Hematopoietic multipotent progenitor cell treated with erythropoietin and hydrocortisone succinate and interleukin-3 and kit ligand, for 17 days (in vitro differentiated cells): ENCODE measurements at places on chromosomes 2 and 18.

DNA sequence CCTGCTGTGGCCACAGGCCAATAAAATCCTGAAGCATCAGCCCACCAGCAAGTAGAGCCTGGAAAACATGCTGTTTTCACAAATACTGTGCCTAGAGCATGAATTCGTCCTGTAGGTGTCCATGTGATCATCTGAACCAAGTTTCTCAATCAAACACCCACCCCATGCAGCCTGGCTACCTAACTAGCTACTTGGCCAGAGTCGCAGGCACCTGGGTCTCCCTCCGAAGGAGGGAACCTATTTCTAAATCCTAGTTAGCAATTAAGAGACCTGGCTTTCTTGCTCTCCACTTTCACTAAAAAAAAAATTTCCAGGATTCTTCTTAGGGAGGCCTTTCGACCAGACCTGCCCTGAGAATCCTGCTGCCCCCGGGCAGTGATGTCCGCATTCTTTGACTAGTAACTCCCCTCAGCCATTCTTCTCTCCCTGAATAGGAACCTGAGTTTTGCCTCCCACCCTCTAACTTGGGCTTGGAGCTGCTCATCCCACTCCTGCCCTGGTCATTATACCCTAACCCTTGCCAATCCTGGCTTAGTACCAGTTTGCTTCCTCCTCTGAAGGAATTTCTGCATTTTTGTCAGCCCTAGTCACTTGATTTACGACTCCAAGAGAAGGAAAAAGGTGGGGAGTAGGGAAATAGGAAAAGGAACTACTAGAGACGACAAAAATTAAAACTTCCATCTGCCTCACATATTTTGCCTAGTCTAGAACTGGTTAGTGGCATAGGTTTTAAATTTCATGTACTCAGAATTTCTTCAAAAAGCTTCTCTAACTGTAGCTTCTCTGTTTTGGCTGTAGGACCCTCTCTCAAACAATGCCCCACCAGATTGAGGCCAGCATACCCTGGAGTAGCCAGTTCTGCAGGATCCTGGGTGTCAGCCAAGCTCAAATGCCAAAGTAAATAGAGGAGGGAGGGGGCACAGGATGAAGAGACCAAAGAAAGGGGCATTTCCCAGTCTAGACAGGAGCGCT is 25.4 kb upstream of the TANK start:
- no peak for DNase-seq

DNA sequence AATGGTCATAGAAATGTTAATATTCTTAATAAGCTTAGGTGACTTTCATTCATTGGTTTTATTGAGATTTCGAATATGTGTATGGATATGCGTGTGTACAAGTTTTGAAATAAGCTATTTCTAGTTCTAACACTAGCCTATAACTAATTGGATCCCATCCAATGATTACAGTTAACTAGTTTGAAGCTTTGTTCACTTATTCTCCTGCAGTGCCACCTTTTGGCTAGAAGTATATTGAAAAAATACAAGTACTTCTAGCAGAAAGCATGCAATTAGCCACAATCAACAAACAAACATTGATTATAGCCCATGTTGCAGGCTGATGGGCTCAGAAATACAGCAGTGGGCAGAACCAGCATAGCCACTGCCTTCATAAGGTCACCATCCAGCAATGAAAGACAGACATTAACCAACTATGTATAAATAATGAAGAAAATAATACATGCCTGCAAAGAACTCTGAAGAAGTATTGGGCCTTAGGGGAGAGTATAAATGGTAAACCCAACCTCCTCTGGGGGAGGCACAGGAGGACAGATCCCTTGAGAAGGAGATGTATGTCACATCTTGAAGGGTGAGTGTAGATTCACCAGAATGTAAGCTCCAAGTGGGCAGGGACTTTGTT is 5.1 kb upstream of the PIEZO2 start:
- peak; percentile 17 for DNase-seq

DNA sequence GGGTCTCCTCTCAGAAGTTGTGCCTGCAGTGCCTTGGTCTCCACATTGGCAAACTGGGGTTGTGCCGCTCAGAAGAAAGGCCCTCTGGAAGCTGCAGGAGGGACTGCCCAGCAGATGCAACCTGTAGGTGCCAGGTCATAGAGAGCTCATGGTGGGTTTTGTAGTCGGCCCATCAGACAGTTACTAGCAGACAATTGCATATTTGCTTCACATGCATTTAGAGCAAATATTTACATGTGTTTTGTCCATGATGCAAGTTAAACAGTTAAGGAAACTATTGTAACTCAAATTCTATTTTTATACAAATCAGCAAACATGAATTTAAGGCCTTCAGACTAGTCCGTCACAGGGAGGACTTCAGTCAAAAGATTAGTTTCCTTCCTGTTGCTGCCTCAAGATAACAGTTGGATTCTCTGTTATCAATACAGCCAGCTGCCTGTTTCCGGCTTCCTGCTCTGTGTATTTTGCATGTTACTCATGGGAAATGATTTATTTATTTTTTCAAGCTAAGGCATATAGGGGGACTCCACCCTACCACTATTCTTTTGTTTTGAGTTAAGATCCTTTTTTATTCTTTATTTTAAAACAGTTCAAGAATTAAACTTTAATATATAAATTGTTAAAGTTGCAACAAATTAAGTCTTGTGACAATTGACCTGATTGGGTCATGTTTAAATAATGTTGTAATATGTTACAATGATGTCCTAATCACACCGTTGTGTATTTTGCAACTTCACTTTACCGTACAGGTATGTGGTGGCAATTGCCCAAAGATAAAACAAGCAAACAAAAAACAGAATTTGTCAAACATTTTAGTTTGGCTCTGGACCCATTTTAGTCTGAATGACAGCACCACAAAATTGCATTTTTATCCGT is 133.5 kb downstream of the SPTBN1 start:
- no peak for DNase-seq

- DNase-seq = no peak
These were observed 5.5 kb downstream of the COPS9 start for GRCh38 chr2:240130393-240131195.

GRCh38 chr2:113376913-113377445 is 60.5 kb upstream of the ZNG1B start:
- no peak for DNase-seq

DNA sequence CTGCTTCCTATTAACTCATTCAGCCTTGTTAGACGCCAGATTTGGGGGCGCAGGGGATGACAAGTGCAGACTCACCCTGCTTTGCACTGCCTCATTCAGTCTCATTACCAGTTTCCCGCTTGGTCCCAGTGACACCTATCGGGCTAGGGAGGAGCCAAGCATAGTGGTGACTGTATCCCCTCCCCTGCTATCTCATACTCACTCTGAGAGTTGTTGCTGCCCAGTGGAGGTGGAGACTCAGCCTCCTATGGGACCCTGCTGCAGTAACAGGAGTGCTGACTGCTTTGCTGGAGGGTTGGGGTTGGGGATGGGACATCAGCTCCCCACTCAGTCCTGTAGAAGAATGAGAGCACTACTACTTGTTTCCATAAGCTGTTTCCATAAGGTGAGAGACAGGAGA is 21.3 kb upstream of the PIK3C3 start:
- DNase-seq = no peak

- DNase-seq = no peak
These were observed 129.7 kb upstream of the KCNH7 start for GRCh38 chr2:162968306-162968705.

DNA sequence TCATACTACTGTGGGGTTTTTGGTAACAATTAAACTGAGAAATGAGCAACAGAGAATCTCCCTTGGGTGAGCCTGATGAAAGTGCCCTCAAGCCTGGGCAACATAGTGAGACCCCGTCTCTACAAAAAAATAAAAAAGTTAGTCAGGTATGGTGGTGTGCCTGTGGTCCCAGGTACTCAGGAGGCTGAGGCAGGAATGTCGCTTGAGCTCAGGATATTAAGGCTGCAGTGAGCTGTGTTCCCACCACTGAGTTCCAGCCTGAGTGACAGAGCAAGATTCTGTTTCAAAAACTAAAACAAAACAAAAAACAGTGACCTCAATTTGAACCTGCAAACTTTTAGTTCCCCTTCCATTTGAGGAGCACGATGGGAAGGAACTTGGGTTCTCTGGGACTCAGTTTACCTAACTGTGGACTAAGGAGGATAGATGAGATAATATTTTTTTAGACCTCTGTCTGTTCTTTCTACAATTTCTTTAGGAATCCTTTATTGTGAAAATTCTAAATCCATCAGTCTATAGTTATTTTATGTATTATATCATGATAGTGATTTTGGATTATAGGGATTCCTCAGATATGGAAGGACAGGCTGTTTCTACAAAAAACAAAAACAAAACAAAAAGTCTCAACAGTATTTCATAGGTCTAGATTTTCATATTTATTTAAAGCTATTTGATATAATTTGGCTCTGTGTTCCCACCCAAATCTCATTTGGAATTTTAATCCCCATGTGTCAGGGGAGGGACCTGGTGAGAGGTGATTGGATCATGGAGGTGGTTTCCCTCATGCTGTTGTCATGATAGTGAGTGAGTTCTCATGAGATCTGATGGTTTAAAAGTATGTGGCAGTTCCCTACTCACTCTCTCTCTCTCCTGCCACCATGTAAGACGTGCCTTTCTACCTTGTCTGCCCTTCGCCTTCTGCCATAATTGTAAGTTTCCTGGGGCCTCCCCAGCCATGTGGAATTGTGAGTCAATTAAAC is 178.6 kb downstream of the MYCN start:
- DNase-seq = no peak

DNA sequence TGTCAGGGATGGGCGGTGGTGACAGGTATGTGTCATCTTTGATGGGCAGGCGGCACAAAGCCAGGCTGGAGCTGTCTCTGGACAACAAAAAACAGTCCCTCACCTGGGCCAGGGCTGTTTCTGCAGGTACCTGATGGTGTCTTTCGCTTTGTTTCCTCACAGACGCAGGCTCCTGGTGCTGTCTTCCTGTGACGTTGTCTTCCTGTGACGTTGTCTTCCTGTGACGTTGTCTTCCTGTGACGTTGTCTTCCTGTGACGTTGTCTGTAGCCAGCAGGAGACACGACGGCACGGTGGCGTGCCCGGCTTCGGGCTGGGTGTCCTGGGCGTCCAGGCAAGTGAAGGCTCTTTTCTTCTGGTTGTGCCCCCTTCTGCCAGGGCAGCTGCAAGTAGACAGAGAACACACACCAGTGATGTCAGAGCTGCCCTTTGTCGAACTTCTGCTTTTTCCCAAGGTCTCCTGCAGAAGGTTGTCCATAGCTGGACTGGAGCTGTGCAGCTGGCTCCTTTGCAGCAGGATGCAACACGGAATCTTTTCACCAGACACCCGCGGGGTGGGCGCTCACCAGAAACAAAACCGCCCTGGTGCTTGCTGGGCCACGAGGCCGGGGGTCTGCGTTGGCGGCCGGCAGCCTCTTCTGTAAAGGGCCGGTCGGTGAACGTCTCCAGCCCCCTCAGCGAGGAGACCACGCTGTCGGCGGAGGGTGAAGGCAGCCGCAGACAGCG is 21.1 kb downstream of the GPR35 start:
- DNase-seq = no peak

DNA sequence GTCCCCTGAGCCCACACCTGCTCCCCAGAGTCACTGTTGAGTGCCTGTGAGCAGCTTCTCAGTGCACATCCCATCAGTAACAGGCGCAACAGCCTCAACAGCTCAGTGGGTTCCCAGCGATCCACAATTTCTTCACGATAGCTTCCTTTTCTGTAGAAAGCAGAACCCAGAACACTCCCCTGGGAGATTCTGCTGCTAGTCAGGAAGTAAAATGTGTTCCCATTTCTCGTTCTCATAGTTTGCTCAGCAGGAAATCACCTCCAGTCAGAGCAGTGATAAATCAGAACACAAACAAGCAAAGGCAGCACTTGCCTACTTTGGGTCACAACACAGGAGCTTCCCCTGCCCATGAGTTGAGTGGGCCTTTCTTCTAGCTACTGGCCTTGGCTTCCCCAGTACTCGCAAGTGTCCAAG is 48.9 kb upstream of the ATG16L1 start:
- DNase-seq = no peak

- DNase-seq = no peak
These were observed 4.6 kb downstream of the PROC start for GRCh38 chr2:127422559-127423477.

DNA sequence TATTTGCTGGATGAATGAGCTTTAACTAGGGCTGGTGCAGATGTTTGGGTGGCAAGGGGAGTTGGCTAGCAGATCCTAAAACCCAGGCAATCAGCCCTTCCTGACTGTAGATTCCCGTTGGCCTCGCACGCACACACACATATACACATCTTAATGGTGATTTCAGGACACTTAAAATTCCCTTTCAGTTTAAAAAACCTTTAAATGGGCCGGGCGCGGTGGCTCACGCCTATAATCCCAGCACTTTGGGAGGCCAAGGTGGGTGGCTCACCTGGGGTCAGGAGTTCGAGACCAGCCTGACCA is 19.5 kb upstream of the MTCL1 start:
- no peak for DNase-seq

GRCh38 chr18:43170586-43170985 is 55.1 kb upstream of the RIT2 start:
- no peak for DNase-seq

GRCh38 chr2:24919506-24920097 is 435 bp downstream of the ADCY3 start:
- no peak for DNase-seq

GRCh38 chr2:53289309-53290006 is 478.1 kb upstream of the CHAC2 start:
- no peak for DNase-seq

DNA sequence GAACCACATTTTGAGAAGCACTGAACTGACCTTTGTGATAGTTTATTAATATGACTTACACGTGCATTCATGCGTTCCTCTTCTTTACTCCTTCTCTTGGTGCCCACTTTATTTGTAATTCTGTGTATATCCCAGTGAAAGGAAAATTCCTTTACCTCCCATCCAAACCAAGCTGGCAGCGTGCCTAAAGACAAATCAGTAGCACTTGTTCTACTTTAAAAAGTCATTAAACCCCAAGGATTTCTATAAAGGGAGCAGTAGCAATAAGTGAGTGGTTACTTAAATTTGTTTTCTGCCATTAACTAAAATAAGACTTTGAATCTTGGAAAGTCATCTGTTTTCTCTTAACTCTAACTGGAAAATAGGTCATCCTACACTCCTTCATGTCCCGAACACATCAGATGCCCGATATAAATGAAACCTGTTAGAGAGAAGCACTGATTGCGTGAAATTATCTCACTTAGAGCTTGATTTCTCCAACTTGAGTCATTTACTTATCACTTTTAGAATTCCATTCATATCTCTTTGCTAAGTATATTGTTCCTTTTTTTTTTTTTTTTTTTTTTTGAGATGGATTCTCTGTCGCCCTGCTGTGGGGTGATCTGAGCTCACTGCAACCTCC is 10.7 kb downstream of the PIK3C3 start:
- DNase-seq = no peak
